Thoracic aorta (tissue), 2 donors: ENCODE measurements at places on chromosomes 4 and X. TPM values are rescaled to one million over a fixed set of nuclear protein-coding genes. Genes with fewer than 3 reads are reported as not detected.

XAGE1A gene
- total RNA-seq: not detected

- no peaks in the 10 kb centered on the region for H3K27me3 ChIP-seq
- H3K4me1 ChIP-seq: peaks cover 40% of the 10 kb centered on the region
- peak overlapping the region; percentile 82 for H3K27ac ChIP-seq
Observed at GRCh38 chr4:15233264-15233597, 194.6 kb upstream of the C1QTNF7 start.

- no peak overlapping the region for H3K27ac ChIP-seq
- no peaks in the 10 kb centered on the region for H3K36me3 ChIP-seq
- no peaks in the 10 kb centered on the region for H3K27me3 ChIP-seq
- no peak for DNase-seq
- no peaks in the 10 kb centered on the region for H3K4me1 ChIP-seq
Observed at GRCh38 chrX:33273535-33273934, 62.2 kb upstream of the DMD start.

- H3K4me3 ChIP-seq: no peak overlapping the region
- H3K27me3 ChIP-seq: no peaks in the 10 kb centered on the region
- H3K36me3 ChIP-seq: no peaks in the 10 kb centered on the region
- no peak for DNase-seq
Observed at GRCh38 chr4:85717351-85717750, 242.4 kb downstream of the ARHGAP24 start.

GRCh38 chrX:120752431-120753082, 122.7 kb upstream of the C1GALT1C1 start:
- no peaks in the 10 kb centered on the region for H3K4me1 ChIP-seq
- H3K36me3 ChIP-seq: no peaks in the 10 kb centered on the region
- no peaks in the 10 kb centered on the region for H3K27me3 ChIP-seq

DNA sequence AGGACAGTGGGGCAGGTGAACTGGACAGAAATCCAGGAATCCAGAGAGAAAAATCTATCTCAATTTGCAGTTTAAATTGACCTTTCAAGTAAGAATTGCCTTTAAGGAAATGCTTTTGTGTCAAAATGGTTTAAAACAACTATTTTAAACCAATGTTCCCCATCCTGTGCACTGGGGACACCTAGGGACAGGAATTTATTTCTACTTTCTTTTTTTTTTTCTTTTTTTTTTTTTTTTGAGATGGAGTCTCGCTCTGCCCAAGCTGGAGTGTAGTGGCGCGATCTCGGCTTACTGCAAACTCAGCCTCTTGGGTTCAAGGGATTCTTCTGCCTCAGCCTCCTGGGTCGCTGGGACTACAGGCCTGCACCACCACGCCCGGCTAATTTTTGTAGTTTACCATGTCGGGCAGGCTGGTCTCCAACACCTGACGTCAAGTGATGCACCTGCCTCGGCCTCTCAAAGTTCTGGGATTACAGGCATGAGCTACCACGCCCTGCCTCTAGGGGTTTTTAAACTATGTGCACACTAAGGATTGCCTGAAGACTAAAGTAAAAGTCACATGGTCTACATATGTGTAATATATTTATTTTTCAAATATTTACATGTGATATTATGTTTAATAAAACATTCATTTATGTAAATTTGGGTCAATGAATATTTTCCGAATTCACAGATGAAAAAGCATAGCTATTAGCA, 1213.4 kb downstream of the STIM2 start:
- no peak for DNase-seq
- H3K27me3 ChIP-seq: no peaks in the 10 kb centered on the region
- no peaks in the 10 kb centered on the region for H3K36me3 ChIP-seq
- no peak overlapping the region for H3K4me3 ChIP-seq

DNA sequence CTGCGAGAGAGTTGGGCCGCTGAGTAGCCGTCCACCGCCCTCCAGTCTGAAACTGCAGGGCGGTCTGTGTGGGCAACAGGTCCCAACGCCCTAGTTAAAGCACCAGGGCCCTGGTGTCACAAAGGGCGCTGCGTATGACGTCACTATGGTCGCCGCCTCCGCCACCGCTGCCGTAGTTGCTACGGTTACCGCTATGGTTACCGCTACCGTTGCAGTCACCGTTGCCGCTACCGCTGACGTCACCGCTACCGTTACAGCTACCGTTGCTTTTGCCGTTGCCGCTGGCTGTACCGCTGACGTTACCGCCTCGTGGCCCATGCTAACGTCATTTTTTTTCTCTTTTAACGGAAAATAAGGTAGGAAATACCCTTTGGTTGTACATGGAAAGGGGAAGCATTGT, at the start of gene PPP1R2C:
PPP1R2C (minus strand) TSS at position 68 of the 400 bp plus-strand sequence. CDS start 84 bp downstream, outside the sequence.
- H3K36me3 ChIP-seq: no peaks in the 10 kb centered on the region
- DNase-seq: no peak
- no peaks in the 10 kb centered on the region for H3K4me1 ChIP-seq
- no peak within 1 kb of the TSS for H3K4me3 ChIP-seq
- H3K27me3 ChIP-seq: no peaks in the 10 kb centered on the region

DNA sequence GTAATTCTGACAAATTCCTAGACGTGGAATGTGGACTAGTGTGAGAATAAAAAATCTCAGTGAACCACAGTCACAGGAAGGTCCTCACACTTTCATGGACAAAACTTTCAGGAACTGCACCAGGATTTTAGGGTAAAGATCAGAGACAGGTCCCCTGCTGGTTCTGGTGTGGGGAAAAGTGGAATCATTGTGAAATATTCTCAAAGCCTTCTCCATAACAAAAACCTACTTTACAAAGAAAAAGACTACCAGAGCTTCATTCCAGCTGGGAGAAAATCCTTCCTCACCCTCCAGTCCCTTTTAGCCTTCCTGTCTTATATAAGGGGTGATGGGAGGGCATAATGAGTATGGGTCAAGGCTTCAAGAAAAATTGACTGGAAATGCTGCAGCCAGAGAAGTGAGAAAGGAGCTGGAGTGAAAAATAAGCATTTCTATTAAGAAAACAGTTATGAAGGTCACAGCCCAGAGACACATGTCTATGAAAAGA, 325.8 kb downstream of the ARAP2 start:
- no peaks in the 10 kb centered on the region for H3K36me3 ChIP-seq
- H3K27me3 ChIP-seq: no peaks in the 10 kb centered on the region
- H3K4me3 ChIP-seq: no peak overlapping the region
- no peak for DNase-seq

GRCh38 chr4:42446823-42447222, 49.5 kb downstream of the SHISA3 start:
- H3K27me3 ChIP-seq: no peaks in the 10 kb centered on the region
- H3K36me3 ChIP-seq: no peaks in the 10 kb centered on the region
- H3K4me1 ChIP-seq: no peaks in the 10 kb centered on the region
- no peak overlapping the region for H3K4me3 ChIP-seq
